Effector CD8-positive, alpha-beta T cell (primary cell): ENCODE measurements at places on chromosomes 2 and 18.

DNA sequence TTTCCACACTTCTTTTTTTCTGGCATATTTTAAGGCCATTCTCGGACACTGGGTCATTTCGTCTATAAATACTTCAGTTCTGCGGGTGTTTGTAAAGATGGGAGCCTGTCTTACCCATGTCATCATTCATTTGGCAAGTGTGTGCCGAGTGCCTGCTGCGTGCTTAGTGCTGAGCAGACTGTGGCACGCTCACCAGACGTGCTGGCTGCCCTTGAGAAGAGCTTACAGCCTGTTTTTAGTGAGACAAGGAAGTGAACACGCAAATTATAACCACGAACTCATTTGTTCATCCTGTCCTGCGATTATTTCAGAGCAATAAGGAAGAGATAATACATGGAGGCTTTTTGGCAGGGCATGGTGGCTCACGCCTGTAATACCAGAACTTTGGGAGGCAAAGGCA lies 10.4 kb upstream of the STON1 start:
- DNase-seq, result no peak

GRCh38 chr2:15119722-15120175 lies 441.4 kb downstream of the NBAS start:
- no peak for DNase-seq

DNA sequence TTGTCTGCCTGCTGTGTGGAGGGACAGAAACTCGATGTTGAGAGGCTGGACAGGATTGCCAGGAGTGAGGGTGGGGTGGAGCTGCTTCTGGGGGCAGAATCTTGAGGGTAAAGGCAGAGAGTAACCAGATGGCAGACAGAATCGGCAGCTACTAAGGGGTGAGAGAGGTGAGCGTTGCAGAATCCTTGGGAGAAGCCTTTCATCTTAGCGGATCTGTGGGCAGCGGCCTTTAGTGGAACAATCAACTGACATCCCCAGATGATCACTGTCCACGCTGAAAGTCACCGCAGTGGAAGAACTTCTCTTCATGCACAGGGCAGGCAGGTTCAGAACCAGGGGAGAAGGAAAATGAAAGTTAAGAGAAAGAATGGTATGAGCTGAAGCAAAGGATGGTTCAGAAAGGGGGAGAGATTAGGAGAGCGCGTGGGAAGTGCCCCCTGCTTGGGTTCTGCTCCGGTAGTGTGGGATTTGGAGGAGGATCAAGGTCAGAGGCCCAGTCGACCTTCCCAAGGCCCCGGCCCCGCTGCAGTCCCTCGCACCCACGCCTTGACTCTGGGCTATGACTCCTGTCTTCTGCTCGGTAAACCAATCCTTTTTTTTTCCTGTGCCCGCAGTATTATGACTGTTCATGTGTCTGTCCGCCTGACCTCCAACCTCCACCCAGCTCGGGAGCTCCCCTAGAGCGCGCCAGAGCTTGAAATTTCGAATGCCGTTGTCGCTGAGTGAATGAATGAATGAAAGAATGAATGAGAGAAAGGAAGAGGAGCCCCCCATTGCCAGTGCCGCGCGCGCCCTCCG lies 584 bp downstream of the BOLA3 start:
- no peak for DNase-seq

DNA sequence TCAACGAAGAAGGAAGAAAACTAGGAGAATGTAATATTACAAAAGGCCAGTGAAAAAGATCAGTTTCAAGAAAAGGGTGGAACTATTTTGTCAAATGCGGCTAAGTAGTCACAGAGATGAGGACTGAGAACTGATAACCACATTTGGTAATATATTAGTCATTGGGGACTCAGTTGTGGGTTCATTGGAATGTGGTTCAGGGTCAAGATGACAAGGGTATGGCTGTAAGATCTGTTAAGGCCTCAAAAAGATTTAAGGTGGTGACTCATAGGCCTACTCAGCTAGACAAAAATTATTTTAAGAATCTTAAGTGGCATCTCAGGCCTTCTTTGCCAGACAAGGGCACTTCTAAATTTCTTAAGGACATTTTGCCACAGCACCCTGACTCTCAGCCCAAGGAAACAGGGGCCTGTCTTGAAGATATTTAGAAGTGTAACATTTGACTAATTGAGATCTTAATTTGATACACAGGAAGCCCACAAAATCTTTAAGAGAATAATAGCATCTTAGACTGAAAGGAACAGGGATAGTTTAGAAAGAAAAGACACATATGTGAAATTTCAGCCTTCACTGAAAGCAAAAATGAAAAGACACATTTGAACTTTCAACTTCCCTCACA lies 81.3 kb downstream of the STRADB start:
- no peak for DNase-seq

DNA sequence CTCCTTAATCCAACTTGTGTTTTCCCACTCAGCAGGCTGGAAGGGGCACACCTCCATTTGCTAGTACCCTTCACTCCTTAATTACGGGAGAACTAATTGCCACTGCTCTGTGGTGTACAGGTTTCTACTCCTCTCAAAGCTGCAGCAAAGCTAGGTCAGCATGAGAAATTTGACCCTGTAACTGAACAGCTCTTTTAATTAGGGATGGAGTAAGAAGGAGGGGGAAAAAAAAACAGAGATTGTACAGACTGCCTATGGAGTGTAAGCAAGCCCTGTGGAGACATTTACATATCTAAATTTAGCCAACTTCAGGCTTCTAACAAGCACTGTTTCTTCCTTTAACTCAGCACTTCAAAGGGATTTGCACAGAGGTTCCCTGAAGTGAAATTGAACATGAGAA lies 629.7 kb upstream of the SETBP1 start:
- DNase-seq, result no peak

GRCh38 chr2:197647961-197648690 lies 27.3 kb downstream of the RFTN2 start:
- DNase-seq, result no peak

DNA sequence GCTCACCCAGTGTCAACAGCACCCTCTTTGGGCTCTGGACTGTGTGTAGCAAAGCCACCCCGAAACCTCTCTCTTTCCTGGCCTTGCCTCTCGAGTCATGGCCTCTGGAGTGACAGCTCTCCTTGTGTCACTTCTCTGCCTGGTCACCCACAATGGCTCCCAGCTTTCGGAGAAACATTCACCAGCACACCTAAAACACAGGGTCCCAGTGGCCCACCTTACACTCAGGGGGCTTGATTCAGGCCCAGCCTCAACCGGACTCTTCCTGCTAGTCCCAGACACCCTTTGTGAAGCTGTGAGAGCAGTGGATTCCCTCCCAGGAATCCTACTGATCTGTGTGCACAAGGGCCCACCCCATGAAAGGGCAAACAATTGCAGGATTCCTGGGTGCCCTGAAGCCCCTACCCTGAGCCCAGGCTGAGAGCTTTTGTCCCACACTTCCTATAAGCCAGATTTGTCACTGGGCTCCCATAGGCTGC lies 137.2 kb upstream of the HAAO start:
- no peak for DNase-seq

DNA sequence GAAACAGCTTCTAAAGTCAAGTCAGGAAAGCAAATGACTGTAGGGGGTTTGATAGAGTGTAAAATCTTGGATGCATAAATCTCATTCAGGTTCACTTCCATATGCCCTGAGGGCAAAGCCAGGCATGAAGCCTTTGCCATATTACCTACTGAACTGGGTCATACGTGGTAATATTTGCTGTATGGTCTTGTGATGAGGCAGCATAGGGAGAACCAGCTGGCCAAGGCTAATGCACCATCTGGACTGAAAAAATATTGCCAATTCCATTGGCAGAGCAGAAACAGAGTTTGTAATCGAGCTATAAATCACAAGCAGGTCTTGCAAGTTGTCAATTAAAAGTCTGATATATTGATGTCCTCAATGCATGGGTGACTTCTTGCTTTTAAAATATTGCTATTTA lies 243.8 kb downstream of the ERBB4 start:
- no peak for DNase-seq

DNA sequence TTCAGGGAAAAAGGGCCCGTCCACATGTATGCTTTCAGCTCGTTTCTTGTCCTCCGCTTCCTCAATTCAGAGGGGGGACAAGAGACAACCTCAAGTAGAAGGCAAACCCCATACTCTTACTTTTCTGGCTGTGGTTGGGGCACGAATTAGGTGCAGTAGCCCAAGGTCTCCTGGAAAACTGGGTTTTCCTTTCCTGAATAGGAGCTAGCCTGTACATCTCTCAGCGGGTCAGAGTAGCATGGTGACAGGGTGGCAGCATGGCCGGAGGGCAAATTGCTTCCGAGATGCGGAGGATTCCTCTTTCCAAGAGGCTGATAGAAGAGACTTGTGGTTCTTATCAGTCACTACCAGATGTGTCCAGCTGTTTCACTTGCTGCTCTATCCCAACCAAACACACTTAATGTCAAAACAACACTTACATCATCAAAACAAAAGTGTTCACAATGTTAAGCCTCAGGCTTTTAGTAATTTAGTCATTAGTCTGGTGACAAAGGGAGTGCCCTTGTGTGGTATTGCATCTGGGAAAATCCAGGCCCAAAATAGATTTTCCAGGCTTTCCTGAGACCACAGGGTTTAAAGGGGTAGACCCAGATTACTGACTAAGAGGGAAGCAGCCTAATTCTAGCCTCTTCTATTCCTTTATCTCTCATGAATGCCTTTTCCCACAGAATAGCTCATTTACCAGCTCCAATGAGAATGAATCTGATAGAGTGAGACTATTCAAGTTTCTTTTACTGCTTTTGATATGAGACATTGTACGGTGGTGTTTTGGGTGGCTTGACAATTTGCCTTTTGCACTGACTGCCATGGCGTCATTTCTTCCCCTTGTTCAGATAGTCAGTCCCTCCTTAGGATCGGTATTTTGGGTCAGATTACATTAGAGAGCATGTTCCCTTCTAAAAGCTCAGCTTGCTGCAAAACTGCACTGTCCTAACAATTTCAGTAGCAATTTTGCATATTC lies 162.0 kb downstream of the LTBP1 start:
- DNase-seq, result no peak
